ENCODE measurements at places on chromosomes 6 and 20.

- DNase-seq, result no peak
Measured at GRCh38 chr20:50290808-50291207, 100.2 kb downstream of the CEBPB start.

DNA sequence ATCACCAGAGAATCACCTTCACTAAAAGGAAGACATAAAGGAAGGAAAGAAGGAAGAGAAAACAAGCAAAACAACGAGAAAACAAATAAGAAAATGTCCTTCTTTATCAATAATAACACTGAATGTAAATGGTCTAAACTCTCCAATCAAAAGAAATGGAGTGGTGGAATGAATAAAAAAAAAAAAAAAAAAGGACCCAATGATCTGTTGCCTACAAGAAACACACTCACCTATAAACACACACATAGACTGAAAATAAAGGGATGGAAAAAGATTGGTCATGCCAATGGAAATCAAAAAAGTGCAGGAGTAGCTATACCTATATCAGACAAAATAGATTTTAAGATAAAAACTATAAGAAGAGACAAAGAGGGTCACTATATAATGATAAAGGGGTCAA, 30.2 kb upstream of the HLA-E start:
- no peak for DNase-seq

DNA sequence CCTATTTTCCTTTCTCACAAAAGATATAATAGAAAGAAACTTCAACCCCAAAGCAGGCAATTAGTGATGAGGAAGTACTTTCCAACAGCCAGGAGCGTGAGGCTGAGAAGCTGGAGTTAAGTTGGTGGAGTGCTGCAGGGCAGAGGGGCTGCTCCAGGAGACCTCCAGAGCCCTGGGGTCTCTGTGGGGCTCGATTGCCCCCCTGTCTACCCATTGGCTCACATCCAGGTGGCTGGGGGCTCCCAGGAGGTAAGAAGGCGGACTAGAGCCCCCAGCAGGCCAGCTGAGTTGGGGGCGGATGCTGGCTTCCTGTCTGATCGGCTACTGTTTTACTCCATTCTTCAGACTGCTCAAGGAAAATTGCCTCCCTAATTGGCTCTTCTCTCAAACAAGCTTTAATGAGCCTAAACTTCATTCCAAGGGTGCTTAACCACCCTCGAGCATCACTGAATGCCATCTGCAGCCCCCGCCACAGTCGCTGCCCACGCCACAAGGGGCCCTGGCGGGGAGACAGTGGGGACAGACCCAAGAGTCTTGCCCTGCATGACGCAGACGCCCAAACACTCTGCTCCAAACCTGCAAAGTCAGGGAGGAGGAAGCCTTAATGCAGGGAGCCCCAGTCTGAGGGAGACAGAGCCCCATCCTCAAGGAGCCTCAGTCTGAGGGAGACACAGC, 78.6 kb downstream of the MDGA1 start:
- DNase-seq, result no peak

DNA sequence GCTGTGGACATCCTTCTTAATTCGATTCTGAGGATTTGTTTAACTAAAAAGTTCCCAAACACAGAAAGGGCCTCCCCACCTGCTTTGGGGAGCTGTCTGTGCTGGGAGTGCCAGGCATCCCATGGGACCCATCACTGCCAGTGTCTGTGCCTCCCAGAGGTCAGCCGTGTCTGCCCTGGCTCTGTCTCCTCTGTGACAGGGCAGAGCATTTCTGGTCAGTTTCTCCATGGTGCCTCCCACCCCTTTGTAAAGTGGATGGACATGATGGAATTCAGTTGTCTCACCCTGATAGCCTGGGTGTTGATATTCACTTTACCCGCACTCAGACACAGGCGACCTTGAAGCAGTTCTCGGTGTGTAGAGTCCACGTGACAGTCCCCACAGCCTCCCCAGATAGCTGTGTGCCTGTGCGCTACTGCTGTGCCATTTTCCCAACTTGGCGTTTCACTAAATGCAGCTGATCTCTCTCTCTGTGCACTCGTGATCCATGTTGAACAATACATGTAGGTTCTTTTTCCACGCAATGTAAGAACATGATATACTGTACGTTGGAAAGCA, 70.5 kb downstream of the CDS2 start:
- DNase-seq, result no peak

- DNase-seq, result no peak
Measured at GRCh38 chr20:64277571-64278316, 22.2 kb downstream of the PCMTD2 start.

DNA sequence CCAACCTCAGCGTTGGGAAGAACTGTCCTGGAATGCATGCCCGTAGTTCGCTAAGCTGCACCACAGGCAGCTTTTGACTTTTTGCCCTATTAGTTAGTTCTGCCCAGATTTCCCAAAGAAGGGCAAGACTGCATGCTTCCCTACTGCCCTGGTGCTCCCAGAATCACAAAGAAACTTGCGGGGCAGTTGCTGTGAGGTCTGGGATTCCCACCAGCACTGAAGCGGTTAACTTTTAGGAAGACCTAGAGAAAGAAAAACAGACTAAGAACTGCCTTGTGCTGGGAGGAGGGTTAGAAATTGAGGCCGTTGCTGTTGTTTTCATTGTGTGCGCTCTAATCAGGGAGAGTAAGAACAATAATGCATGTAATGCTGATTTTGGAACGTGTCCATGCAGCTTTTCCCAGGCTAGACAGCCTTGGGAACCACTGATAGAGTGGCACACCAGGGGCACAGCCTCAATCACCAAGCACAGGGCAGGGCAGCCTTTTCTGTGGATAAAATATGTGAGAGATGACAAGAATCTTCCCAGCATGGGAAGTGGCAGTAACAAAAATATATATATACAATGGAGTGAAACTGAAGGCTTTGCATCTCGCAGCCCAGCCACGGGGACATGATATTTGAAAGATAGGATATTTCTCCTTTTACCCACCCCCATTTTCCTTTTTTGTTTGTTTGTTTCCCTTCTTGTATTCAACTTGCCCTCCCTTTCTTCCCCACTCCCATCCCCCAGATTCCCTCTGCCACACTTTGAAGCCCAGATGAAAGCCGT, 137.7 kb upstream of the HEY2 start:
- DNase-seq, result no peak

DNA sequence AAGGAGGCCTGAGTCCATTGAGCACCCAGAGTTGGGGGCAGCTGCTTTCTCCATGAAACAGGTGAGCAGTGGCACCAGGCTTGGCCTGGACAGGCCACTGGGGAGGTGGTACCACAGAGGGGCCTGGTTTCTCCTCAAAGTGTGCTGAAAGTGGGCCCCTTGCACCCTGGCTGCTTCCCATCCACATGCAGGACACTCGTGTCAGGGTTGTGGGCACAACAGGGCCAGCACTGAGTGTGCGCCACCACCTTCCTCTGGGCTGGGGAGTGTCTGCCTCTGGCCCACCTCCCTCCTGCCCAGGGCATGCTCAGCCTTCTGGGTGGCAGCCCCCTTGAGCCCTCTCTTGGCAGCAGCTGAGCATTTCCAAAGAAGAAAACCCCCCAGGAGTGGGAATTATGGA, 5.2 kb upstream of the SLC22A1 start:
- DNase-seq, result no peak

GRCh38 chr6:158439255-158439654, 120.6 kb upstream of the TMEM181 start:
- no peak for DNase-seq

- no peak for DNase-seq
Measured at GRCh38 chr6:70236343-70236742, 66.5 kb downstream of the COL9A1 start.

DNA sequence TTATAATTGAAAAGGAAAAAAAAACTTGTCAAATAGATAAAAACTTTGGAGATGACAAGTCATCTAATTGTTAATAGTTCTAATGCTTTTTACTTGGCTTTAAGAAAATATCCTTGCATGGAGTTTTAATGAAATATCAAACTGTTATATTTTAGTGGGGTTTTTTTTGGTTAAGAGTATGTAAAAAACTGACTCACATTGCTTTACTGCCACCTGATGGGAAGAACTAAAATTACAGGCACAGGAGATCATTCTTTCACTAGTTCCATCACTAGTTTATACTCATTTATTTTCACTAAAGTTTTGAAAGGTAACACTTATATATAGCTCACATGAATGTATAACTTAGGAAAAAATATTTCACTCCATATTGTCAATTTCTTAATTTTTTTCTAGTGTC, 309.1 kb downstream of the LMBRD1 start:
- no peak for DNase-seq

- DNase-seq, result no peak
Measured at GRCh38 chr6:47483853-47484546, 6.4 kb downstream of the CD2AP start.

DNA sequence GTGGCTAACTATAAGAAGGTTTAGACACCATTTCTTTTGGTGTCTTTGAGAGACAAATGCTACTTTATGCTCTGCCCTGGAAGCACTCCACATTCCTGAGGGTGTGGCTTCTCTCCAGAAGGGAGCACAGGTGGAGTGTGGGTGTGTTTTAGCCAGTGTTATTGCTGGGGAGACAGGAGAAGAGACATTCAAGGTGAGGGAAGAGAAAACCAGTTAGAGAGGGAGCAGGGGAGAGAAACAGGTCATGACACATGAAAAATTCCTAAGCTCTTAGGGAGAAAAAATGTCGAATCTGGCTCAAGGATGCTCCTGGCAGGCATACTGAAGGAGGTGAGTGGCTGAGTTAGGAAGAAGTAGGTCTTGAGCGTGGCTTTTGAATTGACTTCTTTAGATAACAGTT, 292.8 kb downstream of the CLIC5 start:
- no peak for DNase-seq

- DNase-seq, result no peak
Measured at GRCh38 chr6:90187437-90188121, 109.1 kb downstream of the BACH2 start.

DNA sequence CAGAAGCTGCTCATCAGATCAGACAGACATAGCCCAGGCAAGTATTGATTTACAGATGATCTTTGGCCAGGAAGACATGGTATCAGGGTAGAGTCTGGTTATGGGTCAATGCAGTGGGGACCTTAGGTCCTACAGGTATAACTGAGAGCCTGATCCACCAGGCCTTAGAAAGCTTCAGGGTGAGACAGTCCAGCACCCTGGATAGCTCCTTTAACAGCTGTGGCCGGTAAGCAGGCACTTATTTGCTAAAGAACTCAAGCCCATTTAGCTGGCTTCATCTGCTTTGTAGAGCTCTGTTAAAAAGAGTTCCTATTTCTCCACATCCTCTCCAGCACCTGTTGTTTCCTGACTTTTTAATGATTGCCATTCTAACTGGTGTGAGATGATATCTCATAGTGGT, 39.6 kb downstream of the ESR1 start:
- peak; percentile 25 for DNase-seq

- no peak for DNase-seq
Measured at GRCh38 chr20:34527016-34527415, 10.8 kb downstream of the DYNLRB1 start.

- DNase-seq, result no peak
Measured at GRCh38 chr6:28551891-28552666, 26.4 kb downstream of the GPX5 start.

GRCh38 chr6:137487181-137487868, 6.9 kb downstream of the OLIG3 start:
- no peak for DNase-seq

DNA sequence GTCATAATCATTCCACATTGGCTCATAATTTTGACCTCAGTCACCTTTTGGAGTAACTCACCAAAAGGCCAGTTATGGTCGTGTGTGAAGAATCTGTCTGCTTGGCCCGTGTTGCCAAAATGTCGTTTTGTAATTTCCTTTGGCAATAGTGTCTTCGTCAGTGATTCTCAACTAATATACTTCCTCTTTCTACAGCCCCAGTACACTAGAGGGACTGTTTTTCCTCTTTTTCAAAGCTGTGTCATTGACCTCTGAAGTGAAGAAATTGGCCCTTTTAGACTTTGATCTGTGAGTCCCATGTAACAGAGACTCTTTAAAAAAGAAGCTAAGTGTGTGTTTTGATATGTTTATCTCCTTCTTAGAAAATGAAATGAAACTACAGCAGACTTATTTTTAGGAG, 5.2 kb downstream of the FOXO3 start:
- DNase-seq, result no peak

DNA sequence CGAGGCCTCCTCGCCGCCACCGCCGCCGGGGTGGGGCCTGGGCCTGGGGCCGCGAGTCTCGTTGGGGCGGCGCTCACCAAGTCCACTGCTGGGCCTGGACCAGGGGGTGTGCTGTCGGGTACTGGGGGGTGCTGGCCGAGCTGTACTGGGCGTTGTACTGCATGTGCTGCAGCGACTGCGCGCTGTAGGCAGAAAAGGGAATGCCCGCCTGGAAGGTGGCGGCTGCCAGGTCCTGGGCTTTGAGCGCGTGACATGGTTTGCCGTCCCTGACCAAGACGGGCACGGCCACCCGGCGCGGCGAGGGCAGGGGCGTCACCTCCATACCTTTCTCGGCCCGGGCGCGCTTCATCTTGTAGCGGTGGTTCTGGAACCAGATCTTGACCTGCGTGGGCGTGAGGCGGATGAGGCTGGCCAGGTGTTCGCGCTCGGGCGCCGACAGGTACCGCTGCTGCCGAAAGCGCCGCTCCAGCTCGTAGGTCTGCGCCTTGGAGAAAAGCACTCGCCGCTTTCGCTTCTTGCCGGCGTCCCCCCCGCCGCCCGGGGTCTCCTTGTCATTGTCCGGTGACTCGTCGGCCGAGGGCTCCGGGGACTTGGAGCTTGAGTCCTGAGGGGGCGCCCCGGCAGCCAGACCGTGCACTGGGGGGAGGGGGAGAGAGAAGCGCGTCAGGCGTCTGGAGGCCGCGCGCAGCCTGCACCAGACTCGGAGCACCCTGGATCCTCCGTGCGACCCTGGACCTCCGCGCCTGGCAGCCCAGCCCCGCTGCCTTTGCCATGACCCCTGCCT, 1.8 kb downstream of the NKX2-2 start:
- DNase-seq, result no peak

GRCh38 chr20:5928836-5929715, 21.3 kb downstream of the TRMT6 start:
- no peak for DNase-seq

- no peak for DNase-seq
Measured at GRCh38 chr6:148831531-148831930, 84.7 kb downstream of the UST start.

DNA sequence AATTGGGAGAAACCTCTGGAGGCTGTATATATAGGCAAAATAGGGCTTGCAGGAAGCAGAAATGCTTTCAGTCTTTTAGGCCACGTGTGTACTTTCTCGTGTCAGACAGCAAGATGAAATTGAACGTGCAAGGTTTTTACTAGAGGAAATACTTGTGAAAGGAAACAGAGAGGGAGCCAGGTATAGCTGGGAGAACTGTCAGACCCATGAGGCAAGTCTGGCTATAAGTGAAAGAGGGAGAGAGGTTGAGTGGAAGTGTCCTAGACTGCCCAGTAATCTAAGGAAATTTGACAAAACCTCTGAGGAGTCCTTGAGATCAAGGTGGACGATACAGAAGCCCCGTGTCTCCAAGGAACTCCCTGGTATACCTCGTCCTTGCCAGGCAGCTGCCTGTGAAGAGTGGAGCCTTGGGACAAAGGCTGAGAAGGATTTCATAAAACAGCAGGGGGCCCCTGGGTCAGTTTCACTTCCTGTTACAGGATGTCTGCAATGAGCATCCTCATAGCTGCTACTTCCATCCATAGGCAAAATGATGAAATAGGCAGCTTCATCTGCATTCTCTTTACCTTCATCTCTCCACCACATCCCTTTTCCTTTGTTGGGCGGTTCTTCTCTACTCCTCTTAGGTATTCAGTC, 114.4 kb upstream of the MAP3K7 start:
- no peak for DNase-seq

- DNase-seq, result no peak
Measured at GRCh38 chr6:94462231-94462630, 1042.9 kb upstream of the EPHA7 start.

Measured in NCI-H460 (cell line).